ENCODE measurements at places on chromosomes 4 and X.

DNA sequence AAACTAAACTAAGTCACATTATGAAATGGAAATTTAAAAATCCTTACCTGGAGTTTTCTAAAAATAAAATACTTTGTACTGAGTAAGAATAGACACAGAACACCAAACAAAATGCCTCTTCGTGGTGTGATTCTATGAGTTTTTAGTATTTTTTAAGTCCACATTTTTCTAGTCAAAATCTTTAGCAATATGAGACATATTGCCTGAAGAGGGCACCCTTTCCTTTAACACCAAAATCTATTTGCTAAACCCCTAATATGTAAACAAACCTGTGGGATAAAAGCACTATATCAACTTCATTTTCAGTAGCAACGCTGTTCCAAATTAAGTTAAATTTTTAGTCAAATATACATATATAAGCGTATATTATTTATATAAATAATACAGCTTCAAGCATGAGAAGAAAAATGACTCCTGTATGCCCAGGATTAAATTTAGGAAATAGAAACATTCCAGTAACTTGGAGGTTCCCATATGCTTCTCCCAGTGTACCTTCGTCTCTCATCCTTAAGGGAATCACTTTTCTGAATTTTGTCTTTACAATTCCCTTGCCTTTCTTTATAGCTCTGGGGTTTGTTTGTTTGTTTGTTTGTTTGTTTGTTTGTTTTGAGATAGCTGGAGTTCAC lies 23.0 kb upstream of the PGM2 start:
- peak; percentile 85 for DNase-seq

GRCh38 chr4:163701916-163702315 lies 207.4 kb downstream of the TMA16 start:
- peak; percentile 43 for DNase-seq

DNA sequence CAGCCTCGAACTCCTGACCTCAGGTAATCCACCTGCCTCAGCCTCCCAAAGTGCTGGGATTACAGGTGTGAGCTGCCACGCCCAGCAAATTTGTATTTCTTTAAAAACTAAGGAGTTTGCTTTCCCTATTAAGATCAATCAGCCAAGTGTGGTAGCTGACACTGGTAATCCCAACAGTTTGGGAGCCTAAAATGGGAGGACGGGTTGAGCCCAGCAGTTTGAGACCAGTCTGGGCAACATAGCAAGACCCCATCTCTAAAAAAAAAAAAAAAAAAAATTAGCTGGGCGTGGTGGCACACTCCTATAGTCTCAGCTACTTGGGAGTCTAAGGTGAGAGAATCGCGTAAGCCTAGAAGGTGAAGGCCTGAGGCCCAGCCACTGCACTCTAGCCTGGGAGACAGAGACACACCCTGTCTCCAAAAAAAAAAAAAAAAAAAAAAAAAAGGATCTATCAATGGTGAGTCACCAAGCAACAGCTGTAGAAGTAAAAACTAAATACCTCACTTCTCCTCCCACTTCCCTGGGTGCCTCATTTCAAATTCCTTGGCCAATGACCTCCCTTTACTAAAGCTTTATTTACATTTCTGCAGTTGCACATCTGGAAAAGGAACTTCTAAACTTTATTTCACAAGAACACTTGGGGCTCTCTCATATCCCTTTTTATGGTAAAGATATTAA lies 54.5 kb downstream of the LDB2 start:
- peak; percentile 72 for DNase-seq

DNA sequence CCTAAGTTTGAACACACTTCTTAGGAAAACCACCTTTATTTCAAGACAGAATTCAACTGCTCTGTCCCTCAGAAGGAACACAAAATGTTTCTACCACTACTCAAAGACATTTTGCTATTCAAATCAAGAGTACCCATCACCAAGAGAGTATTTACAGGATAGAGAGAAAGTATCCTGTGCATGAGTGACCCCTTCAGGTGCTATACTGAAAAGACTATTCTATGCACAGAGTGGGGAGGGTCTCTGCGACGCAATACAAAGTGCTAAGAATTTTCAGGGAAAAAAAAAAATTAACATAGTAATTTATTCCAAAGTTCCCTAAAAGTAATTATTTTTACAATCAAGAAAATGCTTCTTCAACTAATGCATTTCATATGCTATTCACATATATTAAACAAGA lies 346.4 kb upstream of the FAM241A start:
- no peak for DNase-seq

DNA sequence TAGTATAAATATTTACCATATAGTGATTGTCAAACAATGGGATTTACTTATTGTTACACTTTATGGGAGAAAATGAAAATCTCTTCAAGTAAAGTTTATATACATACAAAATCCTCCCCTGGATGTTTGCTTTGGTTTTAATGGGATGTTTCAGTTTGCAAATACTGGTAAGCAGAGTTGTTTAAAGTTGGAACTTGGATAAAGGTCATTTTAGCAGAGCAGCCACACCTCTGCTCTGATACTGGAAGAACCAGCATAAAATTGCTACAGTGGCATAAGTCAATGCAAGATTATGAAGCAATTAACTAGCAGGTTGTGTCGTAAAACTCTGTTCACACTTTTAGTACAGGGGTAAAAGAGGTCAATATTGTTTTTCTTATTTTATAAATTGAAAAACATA lies 101.2 kb downstream of the TRAPPC11 start:
- no peak for DNase-seq

DNA sequence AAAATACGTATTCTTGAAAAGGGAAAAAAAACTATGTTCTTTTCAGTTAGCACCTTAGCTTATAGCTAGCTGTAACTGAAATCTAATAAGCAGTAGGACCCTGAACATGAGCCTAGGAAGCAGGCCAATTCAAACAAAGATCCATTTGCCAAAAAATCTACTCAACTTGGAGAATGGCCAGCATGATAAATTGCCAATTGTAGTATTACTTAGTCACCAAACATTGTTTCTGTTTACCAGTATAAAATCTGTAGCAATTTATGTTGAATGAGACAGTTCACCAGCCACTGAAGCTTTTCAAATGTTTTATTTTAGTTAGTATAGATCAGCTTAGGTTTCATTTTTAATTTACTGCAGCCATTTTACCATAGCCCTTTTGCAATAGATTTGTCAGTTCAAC lies 323.6 kb upstream of the DIPK2B start:
- DNase-seq = peak; percentile 84

GRCh38 chrX:12949205-12949926 lies 25.5 kb upstream of the TMSB4X start:
- peak; percentile 41 for DNase-seq

GRCh38 chr4:5789141-5789540 lies 78.1 kb downstream of the EVC start:
- no peak for DNase-seq

- DNase-seq = no peak
Measured at GRCh38 chr4:152062936-152063620, 302.3 kb upstream of the GATB start.

- peak; percentile 4 for DNase-seq
Measured at GRCh38 chr4:106172861-106173260, 143.1 kb downstream of the TBCK start.

DNA sequence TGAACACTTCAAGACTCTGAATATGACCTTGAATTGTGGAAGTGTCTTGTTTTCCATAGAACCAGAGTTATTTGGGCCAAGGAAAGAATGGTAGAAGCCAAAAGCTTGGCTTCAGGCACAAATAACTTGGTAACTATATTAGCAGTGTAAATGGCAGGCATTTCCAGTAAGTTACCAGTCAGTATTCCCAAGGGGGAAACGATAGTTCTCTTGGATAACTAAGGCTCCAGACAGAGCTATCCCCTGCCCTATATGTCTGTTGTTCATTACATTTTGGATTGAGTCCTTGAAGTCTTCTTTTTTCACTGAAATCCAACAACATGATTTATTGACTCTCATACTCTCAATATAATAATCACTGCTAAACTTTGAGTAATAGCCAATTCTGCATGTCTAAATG lies 364.1 kb downstream of the MAGEB5 start:
- no peak for DNase-seq

Data from cardiac fibroblast (primary cell).